ENCODE measurements at places on chromosomes 2 and 18.
A peak's percentile ranks its signal among the peaks of the same experiment; 100 is the strongest.

- no peak for DNase-seq
Measured at GRCh38 chr2:191297033-191297432, 51.8 kb downstream of the MYO1B start.

- DNase-seq: no peak
Measured at GRCh38 chr2:138493334-138493733, 8.2 kb upstream of the SPOPL start.

DNA sequence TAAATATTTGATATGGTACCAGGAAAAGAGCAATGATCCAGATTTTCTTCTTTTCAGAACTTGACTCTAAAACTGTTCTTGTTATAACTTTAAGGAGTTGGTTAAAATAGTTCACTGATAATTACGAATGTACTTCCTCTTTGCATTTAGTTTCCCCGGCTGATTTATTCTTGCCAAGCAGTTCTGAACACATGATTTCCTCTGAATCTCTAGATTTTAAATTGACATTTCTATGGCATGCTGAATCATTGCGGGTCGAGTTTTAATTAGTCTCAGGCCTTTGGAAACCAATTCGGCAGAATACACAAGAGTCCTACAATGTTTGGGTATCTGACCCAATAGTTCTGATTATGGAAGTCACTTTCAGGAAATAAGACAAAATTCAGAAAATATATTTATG is 37.3 kb upstream of the DNAH7 start:
- DNase-seq: no peak

GRCh38 chr2:170512266-170512665 is 202.9 kb upstream of the SP5 start:
- no peak for DNase-seq

DNA sequence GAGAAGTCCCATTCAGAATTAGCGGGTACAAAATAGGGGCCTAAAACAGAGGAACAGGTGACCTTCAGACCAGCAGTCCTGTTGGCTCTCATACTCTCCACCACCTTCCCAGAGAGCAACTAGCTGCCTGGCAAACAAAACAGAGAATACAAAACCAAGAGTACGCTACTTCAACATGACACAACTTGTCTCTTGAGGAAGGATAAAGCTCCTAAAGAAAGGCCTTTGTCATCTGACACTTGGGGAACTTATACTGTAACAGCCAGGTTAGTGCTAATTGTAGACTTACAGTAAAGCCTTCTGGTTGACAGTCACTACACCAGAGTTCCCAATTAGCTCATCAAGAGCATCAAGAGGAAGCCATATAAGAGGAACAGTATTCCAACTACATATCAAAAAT is 282.1 kb upstream of the NT5C1B start:
- DNase-seq: no peak

- DNase-seq: no peak
Measured at GRCh38 chr2:33247365-33247764, 229.1 kb upstream of the RASGRP3 start.

DNA sequence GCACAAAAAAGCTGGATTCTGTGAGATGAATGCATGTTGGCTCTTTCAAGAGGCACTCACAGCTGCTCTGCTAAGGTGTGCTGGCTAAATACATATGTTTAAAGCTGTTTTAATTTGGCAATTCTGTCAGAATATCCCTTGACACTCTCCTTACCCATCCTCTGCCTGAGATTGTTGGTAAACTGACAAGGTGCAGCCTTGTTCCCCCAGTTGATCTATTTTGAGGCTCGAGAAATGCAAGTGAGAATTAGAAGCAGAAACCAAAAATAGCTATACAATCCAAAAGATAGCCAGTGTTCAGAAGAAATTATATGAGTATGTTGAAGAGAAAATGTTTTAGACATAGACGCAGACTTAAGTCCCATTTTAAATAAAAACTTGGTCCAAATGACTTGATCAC is 971.7 kb upstream of the GYPC start:
- DNase-seq: no peak

- DNase-seq: no peak
Measured at GRCh38 chr2:171201271-171201670, 40.6 kb upstream of the TLK1 start.

DNA sequence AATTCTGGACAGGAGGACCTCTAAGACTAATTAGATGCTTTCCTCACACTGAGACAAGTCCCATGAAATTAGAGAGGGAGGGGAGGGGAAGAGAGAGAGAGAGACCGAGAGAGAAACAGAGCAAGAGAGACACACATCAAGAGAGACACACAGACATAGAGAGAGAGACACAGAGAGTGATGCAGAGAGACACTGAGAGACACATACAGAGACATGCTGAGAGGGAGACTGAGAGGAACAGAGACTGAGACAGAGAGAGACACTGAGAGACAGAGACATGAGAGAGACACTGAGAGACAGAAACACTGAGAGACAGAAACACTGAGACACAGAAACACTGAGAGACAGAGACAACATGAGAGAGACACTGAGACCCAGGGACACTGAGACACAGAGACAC is 250.8 kb downstream of the TNS1 start:
- no peak for DNase-seq

DNA sequence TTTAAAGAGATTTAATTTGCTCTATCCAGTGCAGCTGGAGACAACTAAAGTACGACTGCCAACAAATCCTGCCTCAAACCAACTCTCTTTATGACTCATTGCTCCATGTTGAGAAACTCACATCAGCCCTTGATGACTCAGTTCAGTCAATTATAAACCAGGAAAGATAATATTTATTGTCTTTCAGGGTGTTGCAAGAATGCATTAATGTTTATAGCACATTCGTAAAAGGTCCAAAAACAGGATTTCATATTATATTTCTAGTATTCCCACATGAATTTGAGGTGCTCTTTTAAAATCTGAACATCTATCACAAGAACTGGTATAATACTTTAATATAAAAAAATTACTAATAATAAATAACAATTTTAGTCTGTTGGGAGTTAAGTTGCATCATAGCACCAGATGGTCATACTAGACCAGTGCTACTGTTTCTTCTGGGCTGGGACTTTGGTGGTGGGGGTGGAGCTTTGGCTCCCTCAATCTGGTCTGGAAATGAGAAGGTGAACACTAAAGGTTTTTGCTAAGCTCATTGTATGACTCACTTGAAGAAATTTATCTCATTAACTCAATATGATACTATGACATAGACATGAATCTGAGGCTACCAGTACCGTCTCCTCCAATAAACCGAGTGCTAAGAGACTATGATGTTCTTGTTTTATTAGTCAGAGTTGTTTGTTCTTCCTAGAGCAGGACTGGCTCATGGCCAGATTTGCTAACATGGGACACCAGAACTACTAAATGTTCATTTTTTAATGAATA is 26.6 kb upstream of the MAP3K20 start:
- DNase-seq: peak; percentile 90

- no peak for DNase-seq
Measured at GRCh38 chr2:239625971-239626734, 225.3 kb upstream of the HDAC4 start.

DNA sequence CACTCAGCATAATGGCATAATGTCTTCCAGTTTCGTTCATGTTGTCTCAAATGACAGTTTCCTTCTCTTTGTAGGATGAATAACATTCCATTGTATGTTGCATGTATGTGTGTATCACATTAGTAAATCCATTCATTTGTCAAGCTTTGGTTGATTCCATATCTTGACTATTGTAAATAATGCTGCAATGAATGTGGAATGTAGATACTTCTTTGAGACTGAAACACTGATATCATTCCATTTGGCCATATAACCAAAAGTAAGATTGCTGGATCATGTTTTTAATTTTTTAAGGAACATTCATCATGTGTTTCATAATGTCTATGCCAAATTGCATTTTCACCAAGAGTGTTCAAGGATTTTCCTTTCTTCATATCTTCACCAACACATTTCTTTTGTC is 1711.4 kb upstream of the PIK3C3 start:
- no peak for DNase-seq

- no peak for DNase-seq
Measured at GRCh38 chr2:190882856-190883582, 2.4 kb downstream of the GLS start.

GRCh38 chr2:143823296-143823695 is 694.1 kb downstream of the ARHGAP15 start:
- DNase-seq: no peak

DNA sequence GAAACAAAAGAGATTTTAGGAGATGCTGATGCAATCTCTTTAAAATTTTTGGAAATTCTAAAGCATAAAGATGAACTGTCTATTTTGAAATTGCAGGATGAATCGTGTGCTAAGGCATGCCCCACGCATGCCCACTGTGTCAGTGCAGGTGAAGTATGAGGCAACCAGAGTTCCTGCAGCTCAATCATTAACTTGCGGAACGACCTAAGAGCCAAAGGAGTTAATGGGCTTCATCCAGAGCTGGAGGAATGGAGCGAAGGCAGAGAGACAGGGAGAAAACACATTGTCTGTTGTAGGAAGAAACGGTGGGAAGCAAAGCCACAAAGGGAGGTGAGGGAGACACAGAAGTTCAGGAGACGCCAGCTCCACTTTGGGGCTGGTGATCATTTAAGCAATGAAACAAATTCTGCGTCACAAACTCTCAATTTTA is 265.2 kb downstream of the CCDC85A start:
- no peak for DNase-seq

DNA sequence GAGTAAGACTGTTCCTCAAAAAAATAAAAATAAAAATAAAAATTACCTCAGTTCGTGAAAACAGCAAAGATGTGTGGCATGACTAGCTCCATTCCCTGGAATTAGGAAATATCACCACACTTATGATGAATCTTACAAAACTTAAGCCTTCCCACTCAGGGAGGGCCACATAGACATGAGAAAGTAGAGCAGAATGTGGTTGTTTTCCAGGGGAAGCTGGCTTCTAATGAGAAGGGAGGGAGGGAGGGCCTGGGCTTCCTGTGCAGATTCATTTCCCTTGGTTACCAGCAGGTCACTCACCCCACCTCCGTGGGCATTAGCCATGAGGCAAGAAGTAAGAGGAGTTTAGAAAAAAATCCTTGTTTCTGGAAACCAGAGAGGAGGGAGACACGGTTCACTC is 95.9 kb upstream of the RMDN2 start:
- peak; percentile 92 for DNase-seq

- DNase-seq: no peak
Measured at GRCh38 chr2:152171718-152172117, 3.8 kb downstream of the STAM2 start.

GRCh38 chr2:209817844-209818271 is 46.2 kb downstream of the UNC80 start:
- no peak for DNase-seq

GRCh38 chr2:4628998-4629501 is 925.7 kb downstream of the DCDC2C start:
- no peak for DNase-seq

DNA sequence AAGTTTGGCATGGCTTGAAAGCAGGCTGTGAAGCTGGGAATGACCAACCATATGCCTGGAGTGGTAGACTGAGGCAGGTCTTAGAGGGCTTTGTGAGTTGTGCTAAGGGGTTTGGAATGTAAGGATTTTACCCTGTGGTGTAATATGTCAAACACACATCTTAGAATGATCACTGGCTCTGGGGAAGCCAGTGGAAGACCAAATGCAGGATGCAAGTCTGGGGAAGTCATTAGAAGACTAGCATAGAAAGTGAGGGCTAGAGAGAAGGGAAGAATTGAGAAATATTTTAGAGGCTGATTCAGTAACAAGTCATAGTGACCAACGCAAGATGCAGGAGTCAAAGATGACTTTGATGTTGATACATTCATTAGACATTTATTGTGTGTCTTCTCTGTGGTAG is 3.5 kb upstream of the FHOD3 start:
- peak; percentile 75 for DNase-seq

- no peak for DNase-seq
Measured at GRCh38 chr2:96511851-96512250, 6.7 kb upstream of the NEURL3 start.

- no peak for DNase-seq
Measured at GRCh38 chr18:59279722-59280121, 6.5 kb upstream of the RAX start.

DNA sequence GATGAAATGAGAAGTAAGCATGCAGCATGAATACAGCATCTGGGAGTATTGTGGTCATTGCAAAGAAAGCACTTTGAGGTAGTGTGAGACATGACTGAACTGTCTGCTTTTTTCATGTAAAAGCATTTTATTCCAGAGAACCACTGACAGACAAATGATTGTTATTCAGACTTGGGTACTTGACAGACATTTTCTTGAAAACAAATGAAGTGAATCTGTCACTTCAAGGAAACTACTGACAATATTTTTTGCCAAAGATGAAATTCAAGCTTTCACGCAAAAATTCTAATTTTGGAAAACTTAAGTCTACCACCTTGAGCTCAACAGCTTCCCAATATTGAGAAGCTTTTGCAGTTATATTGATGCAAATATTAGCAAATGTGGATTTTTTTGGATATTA is 255.7 kb downstream of the ARL6IP6 start:
- DNase-seq: no peak

DNA sequence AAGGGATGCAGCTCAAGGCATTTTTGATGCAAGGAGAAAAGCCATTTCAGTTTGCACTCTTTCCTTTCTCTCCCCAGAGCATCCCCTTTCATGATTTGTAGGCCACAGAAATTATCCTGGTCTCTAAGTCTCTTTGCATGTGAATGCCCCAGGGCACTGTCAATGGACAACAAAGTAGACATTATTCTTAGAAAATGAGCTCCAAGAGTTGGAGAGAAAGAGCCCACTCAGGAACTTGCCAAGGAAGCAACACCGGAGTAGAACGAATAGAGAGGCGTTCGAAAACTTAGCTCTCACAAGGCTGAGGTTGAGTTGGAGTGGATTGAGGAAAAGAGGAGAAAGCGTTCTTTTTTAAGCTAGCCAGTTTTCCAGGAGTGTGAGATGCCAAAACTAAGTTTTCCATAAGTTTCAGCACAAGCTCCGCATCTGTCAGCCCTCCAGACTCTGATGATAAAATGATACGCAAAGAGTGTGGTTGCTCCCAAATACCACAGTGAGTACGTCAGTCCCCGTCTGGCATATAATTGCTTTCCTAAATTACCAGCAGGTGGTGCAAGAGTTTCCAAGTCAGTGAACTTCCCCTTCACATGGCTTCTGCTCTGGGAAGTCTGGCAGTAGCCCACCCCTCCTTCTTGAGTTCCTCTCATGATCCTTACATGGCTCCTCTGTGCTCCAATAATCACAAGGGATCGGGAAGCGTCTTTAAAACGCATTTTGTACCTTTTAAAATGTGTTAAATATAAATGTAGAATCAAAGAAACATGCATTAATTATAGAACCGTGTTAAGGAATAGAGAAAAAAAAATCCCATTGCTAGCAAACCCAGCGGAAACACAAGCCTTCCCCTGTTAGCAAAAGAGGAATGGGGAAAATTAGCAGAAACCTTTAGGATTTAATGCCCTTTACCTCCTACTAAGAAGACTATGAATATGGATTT is 1060.6 kb upstream of the FANCL start:
- peak; percentile 73 for DNase-seq

- DNase-seq: no peak
Measured at GRCh38 chr2:193988784-193989183, 1668.2 kb upstream of the SLC39A10 start.

GRCh38 chr2:86825693-86826381 is 35.1 kb upstream of the CD8A start:
- DNase-seq: no peak

DNA sequence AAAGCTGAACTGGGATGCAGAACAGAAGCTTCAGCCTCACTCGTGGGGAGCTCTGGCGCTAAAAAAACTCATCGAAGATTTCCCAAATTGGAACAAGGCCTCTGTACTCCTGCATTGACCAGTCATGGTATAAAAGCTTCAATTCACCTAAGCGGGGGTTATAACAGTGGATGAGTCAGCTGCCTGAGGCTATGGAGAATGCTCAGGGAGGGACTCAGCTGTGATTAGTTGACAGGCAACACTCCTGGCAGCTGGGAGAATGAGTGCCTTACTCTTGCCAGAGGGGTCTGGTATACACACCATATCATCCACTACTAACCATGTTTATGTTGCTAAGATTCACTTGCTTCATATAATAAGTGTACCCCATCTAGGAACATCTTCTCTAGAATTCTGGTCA is 350.6 kb upstream of the VRK2 start:
- DNase-seq: no peak

Data from AG08395 (cell line).